ENCODE measurements at places on chromosomes 3 and 15.

DNA sequence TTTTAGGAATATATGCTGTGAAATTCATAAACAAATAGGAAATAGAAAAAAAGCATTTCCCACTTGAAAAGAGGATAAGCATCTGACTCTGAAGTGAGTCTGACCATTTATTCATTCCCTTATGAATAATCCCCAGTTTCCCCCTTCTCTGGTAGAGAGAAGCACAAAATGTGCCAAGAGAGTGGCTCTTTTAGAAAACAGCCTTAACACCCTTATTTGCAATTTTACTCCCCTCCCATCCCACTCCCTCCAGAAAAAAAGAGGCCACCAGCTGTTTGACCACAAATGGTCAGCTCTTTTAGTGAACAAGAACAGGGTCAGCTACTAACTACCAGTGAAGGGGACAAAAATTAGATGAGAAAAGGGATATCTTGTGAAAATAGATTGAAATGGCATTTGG is 184.5 kb upstream of the ADAMTS9 start:
- DNase-seq = no peak

DNA sequence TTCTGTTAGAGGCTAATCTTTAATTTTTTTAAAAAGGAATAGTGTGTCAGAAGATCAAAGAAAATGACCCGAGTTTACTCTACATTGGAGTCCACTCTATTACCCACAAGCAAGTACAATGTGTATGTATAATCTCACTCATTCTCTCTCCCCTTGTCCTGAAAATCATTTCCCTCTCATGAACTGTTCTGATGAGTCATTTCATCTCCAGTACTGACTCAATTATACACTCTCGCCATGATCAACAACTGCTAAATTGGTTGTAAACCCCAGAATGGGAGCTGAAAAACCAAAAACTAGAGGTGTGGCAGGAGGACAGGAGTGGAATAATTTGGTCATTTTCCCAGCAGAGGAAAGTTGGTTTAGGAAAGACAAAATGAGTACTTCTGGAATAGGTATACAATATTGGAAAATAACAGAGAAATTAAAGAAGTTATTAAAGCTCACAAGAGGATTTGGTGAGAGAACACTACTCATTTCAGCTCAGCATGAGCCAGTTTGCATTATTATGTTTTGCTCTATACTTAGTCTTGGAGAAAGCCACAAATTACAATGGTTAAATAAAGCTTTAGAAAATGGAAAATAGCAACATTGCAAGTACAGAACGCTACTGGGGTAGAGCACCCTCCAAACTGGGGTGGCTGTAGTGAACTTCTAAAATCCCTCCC is 144.3 kb upstream of the PFN2 start:
- DNase-seq = no peak

- DNase-seq = no peak
Observed at GRCh38 chr15:32993285-32993684, 201.2 kb downstream of the FMN1 start.

- DNase-seq = no peak
Observed at GRCh38 chr15:83695246-83695645, 41.3 kb downstream of the ADAMTSL3 start.

DNA sequence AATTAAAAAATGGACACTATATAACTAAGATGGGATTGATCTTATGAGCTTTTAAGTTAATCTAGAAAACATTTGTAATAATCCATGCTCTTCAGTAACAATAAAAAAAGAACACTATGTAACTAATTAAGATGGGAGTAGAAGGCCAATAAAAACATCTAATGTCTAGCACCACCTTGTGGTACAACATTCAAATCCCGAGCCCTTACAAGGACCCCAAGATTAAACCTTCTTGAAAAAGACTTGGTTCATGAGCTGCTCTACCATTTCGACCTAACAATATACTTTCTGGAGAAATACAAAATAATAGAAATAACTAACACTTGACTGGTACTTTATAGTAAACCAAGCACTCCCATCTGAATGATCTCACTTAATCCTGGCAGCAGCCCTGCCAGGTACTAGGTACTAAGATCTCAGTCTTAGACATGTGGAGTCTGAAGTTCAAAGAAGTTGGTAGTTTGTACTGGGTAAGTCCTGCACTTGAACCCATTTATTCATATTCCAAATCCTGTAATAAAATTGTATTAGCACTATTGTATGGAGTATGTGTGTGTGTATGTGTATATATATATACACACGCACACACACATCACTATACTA is 21.8 kb downstream of the METTL6 start:
- no peak for DNase-seq

GRCh38 chr3:124812291-124813265 is 74.6 kb downstream of the ITGB5 start:
- DNase-seq = no peak

GRCh38 chr15:49887659-49888322 is 231.2 kb downstream of the ATP8B4 start:
- no peak for DNase-seq

DNA sequence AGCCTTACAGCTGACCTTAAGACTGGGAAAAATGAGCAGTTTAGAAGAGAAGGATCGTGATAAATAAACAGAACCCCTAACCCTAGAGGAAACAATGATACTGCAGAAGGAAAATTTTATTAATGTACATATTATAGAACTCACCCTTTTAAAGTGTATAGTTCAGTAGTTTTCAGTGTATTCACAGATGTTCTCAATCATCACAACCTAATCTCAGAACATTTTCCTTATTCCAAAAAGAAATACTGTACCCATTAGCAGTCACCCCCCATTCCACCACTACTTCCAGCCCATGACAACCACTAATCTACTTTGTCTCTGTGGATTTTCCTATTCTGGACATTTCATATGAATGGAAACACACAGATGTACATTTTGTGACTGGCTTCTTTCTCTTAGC is 90.2 kb upstream of the AGTR1 start:
- no peak for DNase-seq

- DNase-seq = no peak
Observed at GRCh38 chr15:31098953-31099740, 2.4 kb downstream of the TRPM1 start.

DNA sequence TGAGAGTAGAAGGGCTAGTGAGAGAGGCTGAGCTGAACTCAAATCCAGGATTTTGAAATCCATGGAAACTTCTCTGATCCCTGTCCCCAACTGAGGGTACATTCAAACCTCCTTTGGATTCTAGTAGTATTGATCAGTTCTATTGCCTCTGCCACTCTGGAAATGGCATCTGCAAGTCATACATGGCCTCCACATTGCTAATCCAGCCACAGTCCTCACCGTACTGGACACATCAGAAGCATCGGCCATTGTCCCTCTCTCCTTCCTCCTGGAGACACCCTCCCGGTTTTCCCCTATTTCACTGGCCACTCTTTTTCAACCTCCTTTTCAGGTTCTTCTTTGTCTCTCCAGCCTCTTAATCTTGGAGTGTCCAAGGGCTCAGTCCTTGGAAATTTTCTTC is 66.9 kb downstream of the ETV5 start:
- DNase-seq = no peak

DNA sequence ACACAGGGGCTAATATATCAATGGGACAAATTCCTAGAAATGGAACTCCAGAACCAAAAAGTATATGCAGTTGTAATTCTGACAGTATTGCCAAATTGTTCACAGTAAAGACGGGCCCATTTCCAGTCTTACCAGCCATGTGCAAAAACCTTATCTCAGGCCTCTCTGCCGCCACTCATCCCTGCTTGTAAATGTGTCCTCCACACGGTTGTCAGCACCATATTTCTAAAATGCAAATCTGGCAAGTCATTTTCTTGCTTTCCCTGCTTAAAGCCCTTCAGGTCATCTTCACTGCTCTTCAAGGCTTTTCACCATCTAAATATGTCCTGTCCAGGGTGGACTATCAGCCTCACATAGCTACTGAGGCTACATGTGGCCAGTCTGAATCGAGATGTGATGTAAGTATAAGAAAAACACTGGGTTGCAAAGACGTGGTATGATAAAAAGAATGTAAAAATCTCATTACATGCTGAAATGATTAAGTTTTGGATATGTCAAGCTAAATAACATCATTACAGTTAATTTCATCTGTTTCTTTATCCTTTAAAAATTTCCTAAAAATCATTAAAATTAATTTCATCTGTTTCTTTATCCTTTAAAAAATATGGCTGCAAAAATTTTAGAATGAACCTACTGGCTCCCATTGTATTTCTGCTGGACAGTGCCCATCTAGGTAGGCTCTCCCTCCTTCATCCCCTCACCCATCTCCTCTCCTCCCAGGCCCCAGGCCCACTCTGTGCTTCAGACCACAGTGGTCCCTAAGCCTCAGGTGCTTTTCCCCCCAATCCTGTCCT is 980 bp downstream of the PARP9 start:
- no peak for DNase-seq

- no peak for DNase-seq
Observed at GRCh38 chr15:84794162-84794547, 23.0 kb upstream of the ALPK3 start.

DNA sequence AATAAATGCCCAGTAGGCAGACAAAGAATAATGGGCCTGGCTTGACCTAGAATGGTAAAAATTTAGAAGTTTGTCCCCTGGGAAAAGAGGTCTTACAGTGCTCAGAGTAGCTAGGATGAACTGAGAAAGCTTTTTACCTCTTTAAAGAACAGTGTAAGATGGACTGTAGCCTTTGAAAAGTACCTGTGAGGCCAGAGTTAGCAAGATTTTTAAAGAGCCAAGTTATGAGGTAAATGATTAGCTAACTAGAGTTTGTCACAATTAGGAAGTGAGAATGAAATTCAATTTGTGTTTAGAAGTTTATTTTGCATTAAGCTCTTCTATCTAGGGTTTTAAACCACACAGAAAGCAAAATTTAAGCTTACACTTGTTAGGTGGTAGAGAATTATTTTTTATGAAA is 480.9 kb downstream of the ZIC1 start:
- no peak for DNase-seq

- DNase-seq = no peak
Observed at GRCh38 chr15:58401991-58402649, 29.7 kb upstream of the LIPC start.

- DNase-seq = no peak
Observed at GRCh38 chr3:65412588-65412987, 626.1 kb downstream of the MAGI1 start.

GRCh38 chr15:71651750-71652186 is 158.6 kb upstream of the NR2E3 start:
- DNase-seq = no peak

GRCh38 chr3:37229740-37230139 is 55.4 kb upstream of the LRRFIP2 start:
- no peak for DNase-seq

DNA sequence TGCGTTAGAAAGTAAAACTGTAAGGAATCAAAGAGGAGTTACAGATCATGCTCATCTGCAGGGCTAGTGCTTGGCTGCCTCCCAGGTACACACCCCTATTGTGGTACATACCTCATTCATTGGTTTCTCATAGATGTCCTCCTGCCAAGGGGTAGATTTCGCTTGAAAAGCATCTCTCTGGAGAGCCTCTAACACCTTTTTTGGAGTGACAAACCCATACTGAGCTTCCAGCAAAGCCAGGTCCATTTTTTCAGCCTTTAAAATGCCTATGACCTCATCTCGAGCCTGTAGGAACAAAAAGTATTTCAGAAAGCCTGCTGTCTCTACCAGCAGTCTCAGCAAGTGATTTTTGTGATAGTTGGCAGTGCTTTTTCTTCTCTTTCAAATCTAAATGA is 112.1 kb downstream of the CMSS1 start:
- DNase-seq = no peak

GRCh38 chr15:36658312-36658711 is 78.9 kb downstream of the CDIN1 start:
- no peak for DNase-seq

GRCh38 chr15:69172847-69173246 is 12.4 kb downstream of the GLCE start:
- DNase-seq = no peak

DNA sequence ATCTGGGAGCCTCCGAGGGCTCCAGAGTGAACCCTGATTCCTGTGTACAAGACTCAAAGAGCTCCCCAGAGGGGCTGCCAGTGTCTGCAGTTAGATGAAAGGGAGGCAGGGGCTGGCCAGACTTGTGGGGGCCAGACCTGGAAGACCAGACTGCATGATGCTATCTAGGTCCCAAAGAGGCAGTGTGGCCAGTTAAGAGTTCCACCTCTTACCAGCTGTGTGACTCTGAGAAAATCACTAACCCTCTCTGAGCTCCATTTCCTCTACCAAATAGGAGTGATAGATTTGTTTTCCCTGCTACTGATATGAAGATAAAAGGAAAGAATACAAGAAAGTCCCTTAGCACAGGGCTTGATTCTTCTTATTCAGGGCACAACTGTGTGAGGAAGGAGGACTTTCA is 29.0 kb downstream of the ACSBG1 start:
- no peak for DNase-seq

DNA sequence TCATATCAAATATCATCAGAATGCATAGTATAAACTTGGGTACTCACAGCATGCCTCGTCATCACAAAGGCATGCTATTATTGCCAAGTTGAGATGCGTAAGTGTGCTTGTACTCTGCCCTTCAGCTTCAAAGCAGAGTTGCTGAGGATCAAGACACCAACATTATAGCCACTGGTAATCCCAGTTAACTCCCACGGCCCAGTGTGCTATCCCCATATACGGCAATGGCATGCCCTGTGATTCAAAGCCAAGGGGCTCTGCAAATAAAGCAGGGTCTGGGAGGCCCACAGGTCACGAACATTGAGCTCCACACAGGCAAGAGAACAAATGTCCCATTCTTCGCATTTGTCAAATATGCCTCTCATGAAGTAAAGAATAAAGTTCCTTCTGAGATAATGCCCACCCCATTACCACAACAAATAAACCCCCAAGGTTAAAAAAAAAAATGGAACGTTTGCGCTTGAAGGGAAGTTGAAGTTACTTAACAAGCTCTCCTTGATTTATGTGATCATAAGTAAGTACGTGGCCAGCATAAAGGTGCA is 298.1 kb upstream of the NECTIN3 start:
- no peak for DNase-seq

GRCh38 chr3:187997490-187997889 is 156.5 kb upstream of the LPP start:
- DNase-seq = no peak

DNA sequence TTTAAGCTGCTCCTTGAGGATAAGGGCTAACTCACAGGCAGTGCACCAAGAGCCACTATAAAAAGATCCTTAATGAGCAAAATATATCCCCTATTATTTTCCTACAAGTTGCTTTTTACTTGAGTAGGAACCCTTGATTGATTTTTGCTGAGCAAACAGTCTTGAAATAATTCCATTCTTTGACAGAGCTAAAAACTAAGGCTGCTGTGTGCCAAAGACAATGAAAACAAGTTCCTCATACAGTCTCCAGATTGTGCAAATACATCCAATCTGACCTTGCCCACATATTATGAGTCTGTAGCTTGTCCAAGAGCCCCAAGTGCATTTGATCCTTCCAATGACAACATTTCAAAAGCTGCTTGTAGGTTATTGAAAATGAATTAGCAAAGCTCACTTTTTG is 15.0 kb downstream of the PRKAR2A start:
- no peak for DNase-seq
